ENCODE measurements at places on chromosomes 2 and 18.

- no peak for DNase-seq
These were observed 258 bp downstream of the MGAT4A start for GRCh38 chr2:98730707-98731040.

- DNase-seq, result no peak
These were observed 124.4 kb downstream of the GRB14 start for GRCh38 chr2:164496881-164497280.

DNA sequence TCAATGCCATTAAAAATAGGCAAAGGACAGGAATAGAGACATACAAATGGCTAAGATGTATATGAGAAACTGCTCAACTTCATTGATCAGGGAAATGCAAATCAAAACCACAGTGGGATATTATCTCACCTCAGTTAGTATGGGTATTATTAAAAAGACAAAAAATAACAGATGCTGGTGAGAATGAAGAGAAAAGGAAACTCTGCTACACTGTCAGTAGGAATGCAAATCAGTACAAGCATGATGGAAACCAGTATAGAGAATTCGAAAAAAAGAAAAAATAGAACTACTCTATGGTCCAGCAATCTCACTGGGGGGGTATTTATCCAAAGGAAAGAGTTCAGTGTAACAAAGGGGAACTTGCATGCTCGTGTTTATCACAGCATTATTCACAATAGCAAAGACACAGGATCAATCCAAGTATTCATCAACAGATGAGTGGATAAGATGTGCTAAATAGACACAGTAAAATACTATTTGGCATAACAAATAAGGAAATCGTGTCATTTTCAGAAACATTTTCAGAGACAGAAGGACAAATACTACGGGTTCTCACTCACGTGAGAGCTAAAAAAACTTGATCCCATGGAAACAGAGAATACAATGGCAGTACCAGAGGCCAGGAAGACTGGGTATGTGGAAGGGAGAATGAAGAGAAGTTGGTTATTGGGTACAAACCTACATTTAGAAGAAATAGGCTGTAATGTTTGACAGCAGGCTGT is 60.6 kb downstream of the CCDC74A start:
- DNase-seq, result no peak

GRCh38 chr18:35777039-35777438 is 195.4 kb upstream of the RMP24 start:
- no peak for DNase-seq

GRCh38 chr2:58709687-58710354 is 468.7 kb upstream of the FANCL start:
- DNase-seq, result no peak

DNA sequence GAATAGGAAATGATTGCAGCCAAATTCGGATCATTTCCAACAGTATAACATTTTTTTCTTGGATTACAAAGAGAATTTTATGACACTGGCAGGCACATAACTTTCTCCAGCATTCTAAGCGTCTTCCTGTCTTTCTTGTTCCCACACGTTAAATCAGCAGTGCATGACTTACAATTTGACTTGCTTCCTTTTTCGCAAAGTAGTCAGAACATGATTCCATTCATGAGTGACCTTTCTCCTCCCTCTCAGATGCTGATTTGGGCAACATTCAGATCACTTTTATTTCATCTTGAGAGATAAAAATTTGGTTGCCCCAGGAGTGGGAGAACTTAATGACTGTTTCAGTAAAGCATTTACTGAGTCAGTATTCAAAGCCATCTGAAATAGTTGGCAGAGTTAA is 858.7 kb upstream of the ACVR2A start:
- peak; percentile 84 for DNase-seq

DNA sequence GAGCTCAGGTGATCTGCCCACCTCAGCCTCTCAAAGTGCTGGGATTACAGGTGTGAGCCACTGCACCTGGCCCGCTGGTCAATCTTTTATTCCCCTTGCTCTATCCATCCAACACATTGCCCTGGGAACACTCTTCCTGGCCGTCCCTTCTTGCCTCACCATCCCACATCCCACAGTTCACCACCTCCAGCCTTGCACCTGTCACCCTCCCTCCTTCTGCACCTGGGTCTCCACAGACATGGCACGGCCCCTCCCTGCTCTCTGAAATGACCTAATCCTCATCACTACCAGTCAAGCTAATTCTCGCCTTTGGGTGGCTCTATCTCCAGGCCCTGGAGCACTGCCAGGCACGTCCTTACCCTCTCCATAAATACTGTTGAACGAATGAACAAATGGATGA is 116.9 kb upstream of the TEX51 start:
- DNase-seq, result no peak

Data from skin of body (tissue), 3 donors.